Thoracic aorta (tissue), 2 donors: ENCODE measurements at places on chromosomes 6 and 20. TPM values are rescaled to one million over a fixed set of nuclear protein-coding genes. Genes with fewer than 3 reads are reported as not detected.

SLC26A8 gene
- total RNA-seq = 0.28 TPM

SLC35D3 gene
- not detected for total RNA-seq

KHDC1 gene
- total RNA-seq = 8.1 TPM

OXT gene
- not detected for total RNA-seq

DNA sequence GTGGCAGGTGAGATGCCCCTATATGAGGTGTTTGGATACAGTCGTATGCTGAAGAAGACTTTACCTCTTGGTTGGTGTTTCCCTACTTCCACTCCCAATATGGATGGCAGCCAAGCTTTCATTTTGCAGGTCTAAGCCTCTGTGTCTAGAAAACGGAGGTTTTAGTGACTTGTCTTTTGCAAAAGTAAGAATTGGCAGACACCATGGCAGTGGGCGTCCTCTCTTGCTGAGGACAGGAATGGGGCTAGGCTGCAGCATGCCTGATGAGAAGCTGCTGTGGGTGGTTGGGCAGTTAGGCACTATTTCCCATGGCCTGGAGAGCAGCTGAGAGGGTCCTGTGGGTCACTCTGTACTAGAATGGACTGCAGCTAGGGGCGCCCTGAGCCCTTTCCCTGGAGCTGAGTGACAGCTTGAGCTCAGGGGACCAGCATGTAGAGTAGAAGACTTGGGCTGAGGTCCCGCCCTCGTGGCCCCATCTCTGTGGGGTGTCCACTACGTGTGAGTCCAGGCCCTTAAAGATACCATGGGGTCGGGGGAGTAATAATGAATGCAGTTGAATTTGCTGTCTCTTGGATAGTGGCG, 127.4 kb downstream of the CDH26 start:
- no peak for DNase-seq

KHDC1L gene
- not detected for total RNA-seq

NKAIN2 gene
- total RNA-seq = not detected

GRCh38 chr6:109790131-109790530, 99.0 kb downstream of the FIG4 start:
- DNase-seq = no peak

- no peak for DNase-seq
Observed at GRCh38 chr6:53796791-53797190, 2.0 kb downstream of the LRRC1 start.

DNA sequence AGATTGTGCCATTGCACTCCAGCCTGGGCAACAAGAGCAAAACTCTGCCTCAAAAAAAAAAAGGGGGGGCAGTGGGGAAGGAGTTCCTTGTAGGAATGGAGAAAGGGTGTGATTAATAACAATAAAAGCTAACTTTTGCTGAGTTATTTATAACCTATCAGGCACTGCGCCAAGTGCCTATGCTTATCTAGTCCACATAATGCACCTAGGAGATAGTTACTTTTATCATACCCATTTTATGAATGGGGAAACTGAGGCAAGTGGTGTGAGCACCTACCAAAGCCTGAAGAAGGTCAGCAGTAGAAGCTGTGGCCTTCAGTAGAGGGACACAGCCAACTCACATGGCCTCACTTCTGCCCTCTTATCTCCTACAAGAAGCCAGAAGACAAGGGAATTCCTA, 13.6 kb upstream of the PPP1R16B start:
- DNase-seq = no peak

GRCh38 chr6:118297821-118298220, 250.3 kb upstream of the PLN start:
- DNase-seq = no peak
